Neuronal stem cell (in vitro differentiated cells): ENCODE measurements at places on chromosomes 16 and 17.

DNA sequence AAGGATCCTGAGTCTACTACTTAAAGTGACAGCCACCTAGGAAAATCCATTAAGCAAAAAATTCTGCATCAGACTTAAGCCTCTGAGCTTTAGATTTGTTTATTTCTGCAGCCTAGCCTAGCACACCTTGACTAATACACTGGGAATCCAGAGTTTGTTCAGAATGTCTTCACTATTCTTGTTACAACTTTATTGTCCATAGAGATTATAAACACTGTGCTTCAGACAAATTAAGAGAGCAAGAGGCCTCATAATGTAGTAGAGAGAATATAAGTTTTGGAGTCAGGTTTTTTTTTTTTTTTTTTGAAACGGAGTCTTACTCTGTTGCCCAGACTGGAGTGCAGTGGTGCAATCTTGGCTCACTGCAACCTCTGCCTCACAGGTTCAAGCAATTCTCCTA is 8.9 kb upstream of the THUMPD1 start:
- no peak for DNase-seq

- no peak for DNase-seq
These were observed 89.0 kb upstream of the DNAH17 start for GRCh38 chr17:78665952-78666920.

DNA sequence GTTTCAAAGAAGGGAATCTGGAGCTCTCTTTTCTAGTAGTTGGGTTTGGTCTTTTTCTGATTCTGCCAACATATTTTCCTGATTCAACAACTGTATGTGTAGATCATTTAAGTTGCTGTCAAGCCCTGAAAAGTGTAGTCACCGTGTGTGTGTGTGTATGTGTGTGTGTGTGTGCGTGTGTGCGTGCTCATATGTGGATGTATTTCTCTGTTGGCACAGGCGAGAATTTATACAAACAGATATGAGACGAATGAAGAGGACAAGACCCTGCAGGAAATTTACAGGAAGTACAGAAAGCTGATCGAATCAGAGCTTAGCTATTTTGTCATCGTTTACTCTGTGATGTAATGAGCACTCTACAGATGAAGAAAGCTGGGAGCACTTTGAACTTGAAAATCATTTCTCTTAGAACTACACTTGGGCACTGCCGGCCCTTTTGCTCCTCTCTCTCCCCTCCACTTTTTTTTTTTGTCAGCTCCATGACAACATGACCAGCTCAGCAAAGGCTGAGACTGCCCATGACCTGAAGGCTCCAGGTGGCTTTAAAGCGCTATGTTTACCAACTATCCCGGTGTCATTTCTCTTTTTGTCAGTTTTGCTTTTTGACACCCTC is 11.2 kb downstream of the FBXO39 start:
- DNase-seq: no peak

DNA sequence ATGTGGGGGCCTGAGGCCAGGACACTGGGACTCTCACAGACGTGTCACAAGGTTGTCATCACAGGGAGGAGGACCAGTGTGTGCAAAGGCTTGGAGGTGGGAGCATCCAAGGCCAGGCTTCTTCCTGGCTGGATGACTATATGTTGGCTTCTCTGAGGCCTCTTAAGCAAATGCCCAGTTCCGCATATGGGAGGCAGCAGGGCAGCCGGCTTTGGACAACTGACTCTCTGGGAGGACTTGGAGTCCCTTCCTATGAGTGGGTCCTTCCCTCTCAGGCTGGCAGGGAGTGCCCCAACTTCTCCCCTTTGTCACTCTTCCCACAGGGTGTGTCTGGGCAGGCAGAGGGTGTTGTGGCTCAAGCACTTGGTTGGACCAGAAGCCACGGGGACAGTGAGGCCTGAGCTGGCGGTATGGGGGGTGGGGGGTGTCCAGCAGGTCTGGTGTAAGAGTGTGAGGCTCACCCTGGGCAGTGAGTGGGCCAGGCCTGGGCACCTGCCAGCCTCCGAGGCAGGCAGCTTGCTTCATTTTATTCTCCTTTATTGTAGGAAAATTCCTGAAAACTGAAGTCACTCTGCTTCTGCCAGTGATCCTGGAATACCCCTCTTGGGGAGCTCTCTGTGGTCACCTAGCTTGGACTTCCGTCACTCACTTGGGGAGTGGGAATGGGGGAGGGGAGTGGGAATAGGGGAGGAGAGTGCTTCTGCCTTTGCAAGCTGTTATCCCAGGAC is 14.9 kb downstream of the ADGRG1 start:
- DNase-seq: no peak

DNA sequence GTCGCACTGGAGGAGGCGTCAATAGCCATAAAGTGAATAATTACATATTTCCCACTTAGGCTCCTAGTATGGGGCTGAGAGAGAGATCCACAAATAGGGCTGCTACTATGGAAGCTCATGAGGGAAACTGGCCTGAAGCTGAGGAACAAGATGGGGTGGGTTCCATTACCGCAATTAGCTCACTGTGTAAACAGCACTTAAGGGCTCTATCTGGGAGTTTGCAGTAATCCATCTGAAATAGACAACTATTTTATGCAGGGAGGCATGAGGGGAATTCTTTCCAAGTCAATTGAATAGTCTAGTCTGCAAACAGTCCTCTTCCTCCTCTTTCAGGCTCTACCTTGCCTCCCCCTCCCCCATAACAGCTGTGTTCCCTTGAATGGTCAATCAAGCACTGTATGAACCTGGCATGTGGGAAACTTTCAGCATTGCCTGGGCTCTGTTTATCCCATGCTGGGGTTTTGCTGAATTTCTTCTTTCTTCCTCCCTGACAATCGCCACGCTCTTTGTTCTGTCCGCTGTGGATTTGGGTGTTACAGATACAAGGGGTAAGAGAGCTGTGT is 56.1 kb upstream of the MAF start:
- no peak for DNase-seq

GRCh38 chr16:19871721-19872120 is 12.9 kb downstream of the GPRC5B start:
- DNase-seq: no peak

GRCh38 chr17:28493460-28493859 is 12.7 kb upstream of the FOXN1 start:
- DNase-seq: no peak

DNA sequence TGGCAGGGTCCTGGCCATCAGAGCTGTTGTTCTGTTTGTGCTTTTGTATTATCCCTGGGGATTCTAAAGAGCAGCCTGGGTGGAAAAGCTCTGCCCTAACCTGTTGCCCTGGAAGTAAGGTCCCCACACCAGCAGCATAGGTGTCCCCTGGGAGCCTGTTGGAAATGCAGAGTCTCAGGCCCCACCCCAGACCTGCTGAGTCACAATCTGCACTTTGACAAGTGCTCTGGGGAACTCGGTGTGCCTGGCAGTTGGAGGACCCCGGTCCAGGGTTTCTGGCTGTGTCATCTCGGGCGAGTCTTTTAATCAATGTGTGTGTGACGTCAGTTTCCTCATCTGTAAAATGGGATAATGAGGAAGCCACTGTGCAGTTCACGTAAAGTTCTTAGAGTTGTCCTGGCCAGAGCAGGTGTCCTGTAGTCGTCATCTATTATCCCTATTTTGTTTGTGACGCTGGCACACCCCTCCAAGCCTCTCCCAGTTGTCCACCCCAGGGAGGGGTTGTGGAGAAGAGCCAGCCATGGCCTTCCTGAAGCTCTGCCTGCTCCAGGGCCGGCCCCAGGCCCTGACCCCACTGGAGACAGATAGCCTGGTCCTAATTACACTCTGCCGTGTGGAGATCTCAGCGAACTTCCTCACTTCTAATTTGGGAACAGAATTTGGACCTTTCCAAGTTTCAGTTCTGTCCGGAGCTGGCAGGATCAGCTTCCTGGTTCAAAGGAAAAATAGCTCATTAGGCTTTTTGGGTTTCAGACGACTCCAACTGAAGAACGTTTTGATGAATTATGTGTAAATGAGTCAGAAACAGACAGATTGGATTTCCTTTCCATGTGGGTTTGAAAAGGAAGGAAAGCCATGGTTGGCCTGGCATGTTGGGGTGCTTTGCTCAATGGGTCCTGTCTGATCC is 295.7 kb upstream of the FOXF1 start:
- no peak for DNase-seq

DNA sequence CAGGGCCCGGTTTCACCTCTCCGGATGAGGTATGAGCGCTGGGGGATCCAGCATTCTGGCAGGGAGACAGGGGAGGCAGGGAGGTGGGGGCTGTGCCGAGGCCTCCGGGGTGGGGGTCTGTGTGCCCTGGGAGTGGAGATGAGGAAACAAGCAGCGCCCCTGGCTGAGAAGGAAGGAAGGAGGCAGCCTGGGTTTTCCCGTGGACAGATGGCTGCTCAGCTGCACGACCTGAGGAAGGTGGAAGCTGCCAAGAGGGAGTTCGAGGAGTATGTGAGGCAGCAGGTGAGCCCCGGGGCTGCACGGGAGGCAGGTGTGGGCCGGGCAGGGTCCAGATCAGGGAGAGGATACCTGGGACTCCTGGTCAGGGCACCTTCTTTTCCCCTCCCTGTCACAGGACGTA is 4.3 kb downstream of the RNF112 start:
- no peak for DNase-seq

GRCh38 chr16:68640972-68641371 is 4.1 kb upstream of the CDH3 start:
- no peak for DNase-seq

DNA sequence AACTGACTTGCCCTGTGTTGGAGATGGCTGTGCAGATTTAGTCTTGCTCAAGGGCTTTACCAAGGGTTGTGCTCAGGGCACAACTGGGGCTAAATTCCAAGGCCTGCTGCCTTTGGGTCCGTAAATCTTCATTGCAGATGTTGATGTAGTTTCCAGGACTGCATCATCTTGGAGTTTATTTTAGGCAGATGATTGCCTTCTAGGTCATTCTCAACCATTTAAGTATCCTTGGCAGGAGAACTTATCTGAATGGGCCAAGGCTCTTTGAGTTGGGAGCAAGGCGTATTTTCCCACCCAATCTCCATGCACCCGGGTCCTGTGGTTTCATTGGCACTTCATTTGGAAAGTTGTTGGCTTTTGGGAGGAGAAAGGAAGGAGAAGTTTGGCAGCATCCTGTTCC is 200.3 kb downstream of the MSI2 start:
- DNase-seq: no peak

DNA sequence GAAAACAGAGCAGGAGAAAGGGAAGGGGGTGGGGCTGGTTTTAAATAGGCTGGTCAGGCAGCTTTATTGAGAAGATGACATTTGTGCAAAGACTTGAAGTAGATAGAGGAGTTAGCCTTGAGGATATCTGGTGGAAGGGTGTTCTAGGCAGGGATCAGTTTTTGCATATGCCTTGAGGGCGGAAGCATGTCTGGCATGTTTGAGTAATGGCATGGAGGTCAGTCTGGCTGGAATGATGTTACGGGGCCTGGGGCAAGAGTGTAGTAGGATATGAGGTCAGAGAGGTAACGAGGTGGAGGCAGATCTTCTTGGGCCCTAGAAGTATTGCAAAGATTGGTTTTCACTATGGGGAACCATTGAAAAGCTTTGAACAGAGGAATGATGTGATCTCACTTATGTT is 4.8 kb downstream of the RABEP1 start:
- DNase-seq: no peak

DNA sequence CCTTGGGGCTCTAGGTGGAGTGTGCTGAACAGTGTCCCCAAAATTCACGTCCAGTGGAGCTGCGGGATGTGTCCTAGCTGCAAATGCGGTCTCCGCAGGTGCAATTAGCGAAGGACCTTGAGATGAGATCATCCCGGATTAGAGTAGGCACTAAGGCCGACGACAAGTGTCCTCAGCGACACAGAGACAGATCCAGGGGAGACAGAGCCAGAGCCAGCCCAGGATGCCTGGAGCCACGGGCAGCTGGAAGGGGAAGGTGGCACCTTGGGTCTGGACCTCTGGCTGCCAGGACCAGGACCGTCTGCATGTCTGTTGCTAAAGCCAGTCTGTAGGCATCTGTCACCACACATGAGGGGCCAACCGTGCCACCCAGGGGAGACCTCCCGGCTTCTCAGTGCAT is 24.5 kb downstream of the SLC7A5 start:
- no peak for DNase-seq

- no peak for DNase-seq
These were observed 18.5 kb downstream of the SLC16A3 start for GRCh38 chr17:82247182-82247823.

GRCh38 chr16:11359370-11359769 is 14.1 kb downstream of the RMI2 start:
- DNase-seq: no peak
